ENCODE measurements at places on chromosomes 3 and 15.

GRCh38 chr3:39207361-39208186 is 15.2 kb upstream of the XIRP1 start:
- DNase-seq, result no peak

DNA sequence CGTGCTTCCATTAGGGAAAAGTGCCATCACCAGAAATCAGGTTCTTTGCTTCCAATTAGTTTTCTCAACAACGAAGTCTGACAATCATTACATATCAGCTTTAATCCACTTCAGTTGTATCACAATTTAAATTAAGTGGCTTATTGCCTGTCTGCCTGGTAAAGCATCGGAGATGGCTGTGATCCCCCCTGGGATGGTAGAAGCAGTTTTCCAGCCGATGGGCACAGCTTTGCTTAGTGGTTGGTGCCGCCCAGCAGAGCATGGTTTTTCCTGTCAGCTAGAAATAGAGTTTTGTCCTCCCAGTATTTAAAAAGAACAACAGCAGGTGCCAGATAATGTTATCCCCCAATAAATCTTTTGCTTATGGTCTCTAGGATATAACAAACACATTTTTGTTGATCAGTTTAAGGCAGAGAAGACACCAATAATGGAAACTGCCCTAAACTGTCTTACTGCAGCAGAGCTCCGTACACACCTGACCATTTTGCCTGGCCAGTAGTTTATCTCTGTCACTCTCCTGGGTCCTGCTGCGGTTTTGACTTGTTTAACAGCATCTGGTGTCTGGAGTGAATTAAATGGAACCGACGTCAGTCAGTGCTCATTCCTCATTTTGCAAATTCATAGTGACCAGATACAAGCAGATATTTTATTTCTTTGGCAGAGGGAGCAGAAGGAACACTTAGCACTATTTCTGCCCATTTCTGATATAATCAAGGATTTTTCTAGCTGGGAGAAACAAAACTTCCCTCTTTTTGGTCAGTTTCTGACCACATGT is 79.1 kb downstream of the SLC49A4 start:
- no peak for DNase-seq

DNA sequence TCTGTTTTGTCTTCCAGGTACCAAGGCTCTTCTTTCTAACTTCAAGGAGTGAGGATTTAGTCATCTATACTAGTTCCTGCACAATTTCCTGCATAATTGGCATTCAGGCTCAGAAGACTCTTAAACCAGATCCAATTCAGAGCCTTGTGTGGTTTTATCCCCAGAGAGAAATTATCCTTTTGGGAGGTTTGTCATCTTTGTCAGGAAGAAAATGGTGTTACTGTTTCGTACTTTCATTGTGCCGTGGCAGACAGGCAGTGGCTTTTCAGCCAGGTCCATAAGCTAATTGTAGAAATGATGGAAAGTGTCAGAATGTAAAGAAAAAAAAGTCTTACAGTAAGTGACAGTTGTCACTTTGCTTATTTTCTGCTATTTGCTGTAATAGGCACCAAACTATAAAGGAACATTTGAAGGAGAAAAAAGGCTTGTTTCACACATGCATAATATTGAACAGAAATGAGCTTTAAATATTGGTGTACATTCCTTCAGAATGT is 82.8 kb downstream of the CADM2 start:
- DNase-seq, result no peak

DNA sequence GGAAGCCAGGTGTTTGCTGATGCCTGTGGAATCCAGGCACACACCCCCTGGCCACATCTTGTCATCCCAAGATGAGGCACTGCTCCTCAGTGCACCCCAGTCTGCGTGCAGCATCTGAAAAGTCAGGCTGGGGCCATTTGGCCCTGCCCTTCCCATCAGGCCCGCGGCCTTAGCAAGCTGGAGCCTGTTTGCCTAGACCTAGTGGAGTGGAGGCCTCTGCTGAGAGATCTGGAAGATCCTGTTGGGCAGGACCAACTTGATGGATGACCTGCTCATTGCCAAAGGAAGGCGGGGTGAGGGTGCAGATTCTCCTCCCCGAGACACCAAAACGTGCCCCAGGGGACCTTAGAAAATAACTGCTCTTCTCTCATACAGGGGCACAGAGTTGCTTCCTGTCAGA is 220.2 kb downstream of the SHQ1 start:
- DNase-seq, result no peak

DNA sequence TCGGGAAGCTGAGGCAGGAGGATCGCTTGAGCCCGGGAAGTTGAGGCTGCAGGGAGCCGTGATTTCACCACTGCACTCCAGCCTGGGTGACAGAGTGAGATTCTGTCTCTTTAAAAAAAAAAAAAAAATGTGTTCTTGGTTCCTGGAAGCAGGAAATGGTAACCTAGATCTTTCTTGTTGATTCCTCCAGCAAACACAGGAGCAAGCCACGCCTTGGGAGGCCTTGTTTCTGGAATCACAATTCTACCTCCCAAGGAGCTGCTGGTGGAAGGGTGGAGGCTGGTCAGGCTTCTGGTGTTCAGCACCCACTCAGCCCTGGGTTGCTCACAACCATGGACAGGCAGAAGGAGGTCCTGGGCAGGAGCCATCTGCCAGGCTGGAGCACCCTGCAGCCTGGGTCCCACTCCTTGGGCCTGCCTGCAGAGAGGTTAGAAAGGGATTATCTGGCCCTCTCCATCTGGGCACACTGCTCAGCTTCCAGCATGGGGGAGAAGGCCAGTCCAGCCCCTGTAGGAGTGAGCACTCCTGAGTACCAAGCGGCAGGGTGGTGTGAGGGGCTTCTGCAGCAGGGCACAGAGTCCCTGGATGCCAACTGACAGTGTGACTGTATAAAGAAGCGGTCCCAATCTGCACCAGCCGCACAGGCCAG is 65.6 kb downstream of the ABTB1 start:
- DNase-seq, result no peak

GRCh38 chr15:56944485-56944884 is 26.0 kb downstream of the TCF12 start:
- no peak for DNase-seq

GRCh38 chr3:149547954-149548668 is 73.6 kb downstream of the TM4SF4 start:
- DNase-seq, result no peak

DNA sequence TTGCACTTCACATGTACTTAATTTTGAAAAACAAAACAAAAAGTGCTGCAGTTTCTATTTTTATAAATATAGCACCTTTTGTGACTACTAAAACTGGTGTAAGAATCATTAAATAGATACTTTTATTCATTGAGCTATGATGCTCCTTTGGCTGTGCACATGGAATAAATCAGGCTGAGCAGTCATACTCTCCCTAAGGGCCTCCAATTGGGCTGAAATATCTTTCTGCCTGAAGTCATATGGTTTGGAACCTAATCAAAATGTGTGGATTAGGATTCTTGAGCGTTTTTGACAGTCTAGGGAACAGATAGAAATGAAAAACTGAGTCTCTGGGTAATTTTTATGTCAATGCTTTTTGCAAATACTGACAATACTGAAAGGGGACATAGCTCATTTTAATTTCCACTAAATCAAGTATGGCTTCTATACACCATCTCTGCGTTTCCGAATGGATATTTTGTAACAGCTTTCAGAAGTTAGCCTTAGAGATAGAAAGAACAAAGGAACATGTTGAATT is 392.2 kb upstream of the ROBO1 start:
- DNase-seq, result no peak

Measured in activated naive CD4-positive, alpha-beta T cell (primary cell).